Fibroblast of the aortic adventitia (primary cell): ENCODE measurements at places on chromosomes 3 and 15. TPM values are rescaled to one million over a fixed set of nuclear protein-coding genes. Genes with fewer than 3 reads are reported as not detected.

The PLD1 gene
- 10.1 and 23.1 TPM in 2 replicates for total RNA-seq

The CISH gene
- total RNA-seq = 0.98 and 1.4 TPM in 2 replicates

The EFHB gene
- 0.27 and 1.1 TPM in 2 replicates for total RNA-seq

The SETMAR gene
- 12.6 and 25.4 TPM in 2 replicates for total RNA-seq

The SNTN gene
- total RNA-seq = not detected in 2 replicates

The EPHA6 gene
- total RNA-seq = not detected in 2 replicates

The B3GNT5 gene
- 4.7 and 10.4 TPM in 2 replicates for total RNA-seq

The LIPH gene
- 0.08 and 0.36 TPM in 2 replicates for total RNA-seq

The ZNF148 gene
- 40.1 and 62.9 TPM in 2 replicates for total RNA-seq

DNA sequence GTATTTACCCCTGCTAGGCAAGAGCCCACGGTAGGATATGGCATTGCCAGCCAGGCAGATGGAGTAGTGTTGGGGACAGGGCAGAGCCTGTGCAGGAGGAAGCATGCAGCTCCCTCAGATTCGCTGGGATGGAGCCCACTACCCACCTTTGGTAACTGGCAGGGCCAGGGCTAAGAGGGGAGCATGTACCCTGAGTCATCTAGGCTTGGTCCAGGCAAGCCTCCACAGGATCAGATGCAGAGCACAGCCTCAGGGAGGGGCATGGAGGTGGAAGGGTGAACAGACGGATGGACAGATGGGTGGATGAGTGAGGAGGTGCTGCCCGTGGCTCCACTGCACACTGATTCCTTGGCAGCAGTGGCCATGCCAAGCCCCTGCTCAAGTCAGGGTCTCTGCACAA lies 33.0 kb downstream of the IL20RB start:
- DNase-seq = no peak

DNA sequence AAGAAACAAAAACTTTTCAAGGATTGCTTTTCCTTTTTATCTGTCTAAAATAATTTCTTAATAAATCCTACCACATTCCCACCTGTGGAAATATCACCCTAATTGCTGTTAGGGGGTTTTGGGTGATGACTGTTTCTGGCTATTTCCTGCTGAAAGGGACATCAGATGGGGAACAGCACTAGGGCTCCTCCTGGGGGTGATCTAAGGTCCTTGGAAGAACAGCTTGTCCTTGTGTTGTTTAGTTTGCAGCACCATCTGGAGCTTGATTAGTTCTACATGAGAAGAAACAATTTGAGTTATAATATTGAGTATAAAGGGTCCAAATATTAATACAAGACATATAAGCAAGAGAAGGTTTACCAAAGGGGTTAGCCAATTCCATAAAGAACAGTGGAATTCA lies 18.7 kb downstream of the OR5H15 start:
- DNase-seq = no peak

- no peak for DNase-seq
Observed at GRCh38 chr3:330494-331115, 134.0 kb downstream of the CHL1 start.

DNA sequence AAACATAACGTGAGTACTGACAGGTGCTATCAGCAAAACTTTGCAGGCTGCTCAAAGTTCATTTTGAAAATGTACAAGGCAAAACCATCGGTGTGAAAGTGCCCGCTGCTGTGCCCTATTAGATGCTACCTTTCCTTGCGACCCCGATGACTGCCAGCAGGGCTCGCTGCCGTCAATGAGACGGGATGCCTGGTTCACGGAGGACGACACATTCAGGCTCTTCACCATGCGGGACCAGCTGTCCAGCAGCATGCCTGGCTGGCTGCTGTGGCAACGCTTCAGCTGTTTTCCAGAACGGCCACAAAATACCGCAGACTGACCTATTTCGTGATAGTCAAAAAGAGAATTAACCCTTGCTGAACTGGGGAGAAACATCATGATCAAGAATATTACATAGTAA lies 92.7 kb upstream of the OCA2 start:
- peak; percentile 25 for DNase-seq

DNA sequence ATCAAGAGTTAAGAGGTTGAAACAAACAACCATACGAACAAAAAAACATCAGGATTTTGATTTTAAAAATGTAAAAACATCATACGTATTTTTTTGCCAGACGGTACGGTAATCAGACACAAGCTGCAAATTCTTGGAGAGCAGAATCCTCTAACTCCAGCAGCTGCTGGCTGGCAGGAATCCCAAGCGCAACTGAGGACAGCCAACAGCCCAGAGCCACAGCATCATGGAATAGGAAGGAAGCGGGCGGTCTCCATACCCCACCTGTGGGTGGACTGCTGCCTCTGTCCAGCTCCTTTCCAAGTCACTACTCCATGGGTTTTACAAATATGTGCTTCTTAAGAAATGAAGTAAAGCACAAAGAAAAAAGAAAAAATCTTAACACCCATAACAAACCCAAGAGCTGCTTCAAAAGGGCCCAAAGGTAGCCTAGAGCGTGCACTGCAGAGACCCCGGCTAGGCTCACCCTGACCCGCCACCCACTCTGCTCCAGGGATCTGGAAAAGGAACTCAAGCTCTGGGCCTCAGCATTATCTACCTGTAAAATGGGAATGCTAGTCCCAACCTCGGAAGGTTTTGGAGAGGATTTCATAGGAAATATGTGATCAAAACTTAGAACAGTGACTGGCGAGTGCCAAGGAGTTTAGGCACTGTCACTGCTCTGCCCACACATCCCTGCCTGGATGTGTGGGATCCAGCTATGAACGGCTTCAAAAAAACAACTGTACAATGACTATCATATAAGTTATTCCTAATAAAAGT lies 33.4 kb downstream of the ZXDC start:
- peak; percentile 13 for DNase-seq

GRCh38 chr3:111761309-111761795 lies 97.7 kb upstream of the PHLDB2 start:
- DNase-seq = peak; percentile 88

- no peak for DNase-seq
Observed at GRCh38 chr15:85766001-85766831, 28.5 kb downstream of the KLHL25 start.

DNA sequence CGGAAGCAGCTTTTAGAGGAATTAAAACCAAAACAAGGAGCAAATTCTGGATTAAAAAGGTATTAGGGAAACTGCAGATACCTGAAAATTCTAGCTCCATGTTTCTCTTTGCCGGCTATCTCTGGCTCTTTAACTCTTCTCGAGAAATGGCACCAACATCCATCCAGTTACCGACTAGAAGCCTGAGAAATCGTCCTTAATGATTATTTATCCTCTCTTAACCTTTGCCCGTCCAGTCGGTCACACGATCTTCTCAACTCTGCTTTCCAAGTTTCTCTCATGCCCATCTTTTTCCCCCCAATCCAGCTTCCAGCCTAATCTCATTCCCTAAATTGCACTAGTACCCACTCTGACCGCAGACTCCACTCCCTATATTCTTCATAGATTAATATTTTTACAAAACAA lies 596 bp upstream of the SGO1 start:
- no peak for DNase-seq

DNA sequence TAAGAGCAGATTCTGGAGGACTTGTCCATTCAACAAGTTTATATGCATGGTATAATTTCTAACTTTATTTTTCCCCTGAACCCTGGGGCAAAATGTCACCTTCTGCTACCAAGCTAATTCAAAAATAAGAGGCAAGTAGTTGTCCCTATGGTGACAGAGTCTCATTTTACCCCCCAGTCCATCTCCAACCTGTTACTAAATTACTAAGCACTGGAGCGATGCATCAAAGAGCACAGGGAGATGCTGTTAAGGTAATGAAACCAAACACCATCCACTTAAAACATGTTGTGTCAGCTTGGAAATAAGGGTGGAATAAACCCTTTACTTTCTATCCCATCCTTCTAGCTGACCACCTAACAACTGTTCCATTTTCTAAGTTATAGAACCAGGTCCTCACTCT lies 417.4 kb upstream of the ATP11B start:
- DNase-seq = no peak

DNA sequence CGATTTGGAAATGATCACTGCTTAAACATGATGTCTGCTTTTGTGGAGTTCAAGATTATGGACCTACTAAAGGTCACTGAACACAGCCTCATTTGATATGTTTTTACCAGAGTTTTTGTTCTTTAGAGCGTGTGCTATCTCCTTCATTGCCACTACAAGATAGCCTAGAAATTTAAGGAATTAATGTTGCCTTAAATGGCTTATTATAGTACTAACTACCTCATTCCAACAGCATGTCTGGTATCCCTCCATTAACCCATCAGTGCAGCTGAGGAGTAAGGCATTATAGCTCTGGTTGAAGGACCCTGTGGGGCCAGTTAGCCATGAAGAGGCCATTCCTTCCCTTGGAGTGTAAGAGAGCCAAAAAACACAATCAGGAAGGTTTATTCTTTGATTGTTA lies 2.3 kb upstream of the FAM43A start:
- no peak for DNase-seq

- DNase-seq = peak; percentile 43
Observed at GRCh38 chr3:177982034-177982433, 554.2 kb upstream of the KCNMB2 start.

DNA sequence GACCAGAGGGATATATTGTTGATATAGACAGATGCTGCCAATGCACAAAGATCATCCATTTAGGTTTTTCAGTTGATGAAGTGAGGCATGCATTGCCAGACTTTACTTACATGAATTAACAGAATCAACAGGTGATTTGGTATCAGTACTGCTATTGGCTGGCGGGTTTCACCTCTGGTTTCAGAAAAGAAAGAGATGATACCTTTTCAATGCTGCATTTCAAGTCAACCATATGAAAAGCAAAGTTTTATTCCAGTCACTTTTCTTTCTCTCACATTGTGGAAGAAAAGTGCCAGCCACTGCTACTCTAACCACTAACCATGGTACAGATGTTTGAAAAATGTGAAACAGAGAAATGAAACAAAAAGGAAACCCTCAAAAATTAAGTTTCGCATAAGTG lies 289.1 kb downstream of the TIGIT start:
- DNase-seq = no peak

GRCh38 chr3:66756468-66757036 lies 241.6 kb upstream of the KBTBD8 start:
- no peak for DNase-seq

DNA sequence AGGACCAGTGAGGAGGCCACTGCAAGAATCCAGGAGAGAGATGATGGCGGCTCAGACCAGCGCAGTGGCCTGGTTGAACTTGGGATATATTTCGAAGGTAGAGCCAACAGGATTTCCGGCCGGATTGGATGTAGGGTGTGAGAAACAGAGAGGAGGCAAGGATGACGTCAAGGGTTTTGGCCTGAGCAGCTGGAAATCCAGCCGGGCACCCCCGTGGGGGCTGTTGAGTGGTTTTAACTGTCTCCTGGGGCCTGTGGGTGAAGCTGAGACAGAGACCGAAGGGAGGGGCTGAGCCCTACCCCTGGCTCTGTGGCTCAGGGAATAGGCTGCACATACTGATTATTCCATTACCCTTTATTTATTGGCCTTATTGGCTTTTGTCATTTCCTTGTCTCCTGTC lies 45.7 kb downstream of the EXOG start:
- DNase-seq = no peak

- DNase-seq = no peak
Observed at GRCh38 chr3:50415061-50415460, 55.7 kb upstream of the TMEM115 start.

DNA sequence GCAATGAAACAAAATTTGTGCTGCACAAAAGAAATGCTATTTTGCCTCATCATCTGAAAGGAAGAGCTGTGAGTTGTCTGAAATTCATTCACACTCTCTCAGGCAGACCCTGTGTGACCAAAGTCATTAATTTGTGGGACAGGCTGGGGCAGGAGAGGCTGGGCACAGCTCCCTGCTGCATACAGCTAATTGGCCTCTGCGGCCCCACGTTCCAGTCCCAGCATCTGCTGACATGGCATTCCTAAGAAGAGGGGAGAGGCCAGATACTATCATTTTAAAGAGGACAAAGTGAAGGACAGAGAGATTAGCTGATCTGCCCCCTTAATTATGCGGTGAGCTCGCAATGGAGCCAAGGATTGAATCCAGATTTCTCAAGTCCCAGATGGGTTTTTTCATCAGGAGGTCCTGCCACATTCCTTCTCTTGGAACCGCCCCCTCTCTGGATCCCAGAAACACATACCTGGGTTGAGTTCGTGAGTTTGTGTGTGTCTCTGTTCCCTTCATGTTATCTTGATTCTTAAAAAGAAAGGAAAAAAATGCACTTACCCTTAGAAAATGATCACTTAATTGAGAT lies 25.1 kb downstream of the POLR2M start:
- DNase-seq = no peak

GRCh38 chr3:14398797-14399106 lies 3.7 kb upstream of the SLC6A6 start:
- no peak for DNase-seq

DNA sequence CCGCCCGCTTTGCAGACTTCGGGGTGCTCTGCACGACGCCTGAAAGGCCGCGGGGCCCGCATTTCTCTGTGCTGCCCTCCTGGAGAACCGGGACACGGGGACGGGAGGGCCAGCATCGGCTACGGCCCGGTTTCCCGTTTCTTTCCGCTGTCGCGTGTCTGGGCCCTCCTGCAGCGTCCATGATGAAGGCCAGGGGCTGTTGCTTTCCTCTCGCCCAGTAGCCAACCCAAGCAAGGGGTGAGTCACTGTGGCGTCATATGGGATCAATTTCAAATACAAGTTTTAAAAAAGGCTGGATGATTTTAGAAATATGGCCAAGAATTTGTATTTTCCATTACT lies 435 bp downstream of the SLC35G2 start:
- DNase-seq = peak; percentile 83

DNA sequence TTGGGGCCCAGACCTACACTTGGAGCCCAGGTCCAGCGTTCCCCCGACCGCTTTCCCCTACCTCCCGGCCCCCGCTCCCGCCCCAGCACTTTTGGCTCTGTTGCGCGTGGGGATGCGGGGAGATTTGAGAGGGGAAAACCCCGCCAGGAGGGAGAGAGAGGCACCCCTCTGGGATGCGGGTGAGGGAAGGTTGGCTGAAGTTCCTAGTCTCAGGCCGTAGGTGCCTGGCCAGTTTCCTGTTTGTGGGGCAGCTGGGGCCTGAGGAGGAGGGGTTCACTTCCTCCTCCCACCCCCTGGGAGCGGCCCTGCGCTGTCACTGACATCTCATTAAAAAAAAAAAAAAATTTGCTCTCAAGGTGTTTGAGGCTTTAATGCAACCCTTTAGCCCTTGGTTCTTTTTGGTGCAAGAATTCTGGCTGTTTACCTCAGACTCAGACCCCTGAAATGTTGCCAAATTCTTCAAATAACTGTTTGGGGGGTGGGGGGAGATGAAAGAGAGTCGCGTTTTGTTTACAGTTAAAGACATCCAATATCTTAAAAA lies 2.6 kb downstream of the FAM43A start:
- peak; percentile 47 for DNase-seq

- no peak for DNase-seq
Observed at GRCh38 chr3:64546856-64547255, 140.9 kb downstream of the ADAMTS9 start.

DNA sequence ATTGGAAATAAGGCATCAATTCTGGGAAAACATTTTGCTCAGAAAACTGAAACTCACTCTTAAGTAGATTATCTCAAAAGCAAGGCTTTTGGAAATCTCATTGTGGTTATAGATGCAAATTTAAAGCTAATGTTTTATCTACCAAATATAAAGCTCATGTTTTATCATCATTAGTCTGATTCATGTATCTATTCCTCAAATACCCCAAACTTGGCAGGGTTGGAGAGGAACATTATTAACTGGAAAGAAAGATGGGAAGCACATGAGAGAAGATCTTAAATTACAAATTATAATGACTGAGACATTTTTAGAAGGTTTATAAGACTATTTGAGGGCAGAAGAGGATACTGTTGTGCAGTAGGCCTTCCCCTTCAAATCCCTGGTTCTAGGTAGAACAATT lies 137.3 kb upstream of the TGFBR2 start:
- DNase-seq = no peak
